ENCODE measurements at places on chromosomes 1 and 21. TPM values are rescaled to one million over a fixed set of nuclear protein-coding genes. Genes with fewer than 3 reads are reported as not detected.

Gene NLRP3
- total RNA-seq: 0.61 TPM

Gene ST6GALNAC3
- 1.9 TPM for total RNA-seq

Gene FLG2
- total RNA-seq: not detected

Gene EDARADD
- total RNA-seq: 0.51 TPM

Gene MYOG
- total RNA-seq: not detected

Gene PRMT6
- 12.6 TPM for total RNA-seq

Gene CAMK2N1
- 26.0 TPM for total RNA-seq

Gene IGFN1
- total RNA-seq: 0.11 TPM

DNA sequence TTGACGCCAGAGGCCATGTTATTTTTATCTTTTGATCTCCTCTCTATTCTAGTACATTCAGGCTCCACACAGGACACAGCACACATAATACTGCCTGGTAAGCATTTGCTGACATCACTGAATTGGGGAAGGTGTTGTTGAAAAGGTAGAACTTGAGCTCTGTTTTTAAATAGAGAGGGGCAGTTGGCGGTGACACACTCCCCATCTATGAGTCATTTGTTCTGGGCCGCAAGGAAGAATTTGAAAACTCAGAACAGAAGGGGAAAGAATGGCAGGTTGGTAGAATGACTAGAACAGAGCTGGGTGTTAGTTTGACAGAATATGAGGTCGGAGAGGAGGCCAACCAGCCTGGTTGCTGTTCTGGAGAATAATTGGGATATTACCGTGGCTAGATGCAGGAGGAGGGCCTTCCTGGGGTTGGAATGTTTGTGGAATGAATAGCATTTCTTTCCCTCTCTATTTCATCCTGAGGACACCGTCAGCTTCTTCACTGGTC is 52.1 kb upstream of the ERRFI1 start:
- no peaks in the 10 kb centered on the region for H3K27me3 ChIP-seq
- H3K27ac ChIP-seq: peak overlapping the region; percentile 14
- no peak overlapping the region for H3K4me3 ChIP-seq
- peaks cover 15% of the 10 kb centered on the region for H3K4me1 ChIP-seq
- DNase-seq: no peak

GRCh38 chr1:119430486-119430885 is 15.5 kb downstream of the HSD3B2 start:
- H3K27me3 ChIP-seq: no peaks in the 10 kb centered on the region
- H3K4me3 ChIP-seq: no peak overlapping the region

DNA sequence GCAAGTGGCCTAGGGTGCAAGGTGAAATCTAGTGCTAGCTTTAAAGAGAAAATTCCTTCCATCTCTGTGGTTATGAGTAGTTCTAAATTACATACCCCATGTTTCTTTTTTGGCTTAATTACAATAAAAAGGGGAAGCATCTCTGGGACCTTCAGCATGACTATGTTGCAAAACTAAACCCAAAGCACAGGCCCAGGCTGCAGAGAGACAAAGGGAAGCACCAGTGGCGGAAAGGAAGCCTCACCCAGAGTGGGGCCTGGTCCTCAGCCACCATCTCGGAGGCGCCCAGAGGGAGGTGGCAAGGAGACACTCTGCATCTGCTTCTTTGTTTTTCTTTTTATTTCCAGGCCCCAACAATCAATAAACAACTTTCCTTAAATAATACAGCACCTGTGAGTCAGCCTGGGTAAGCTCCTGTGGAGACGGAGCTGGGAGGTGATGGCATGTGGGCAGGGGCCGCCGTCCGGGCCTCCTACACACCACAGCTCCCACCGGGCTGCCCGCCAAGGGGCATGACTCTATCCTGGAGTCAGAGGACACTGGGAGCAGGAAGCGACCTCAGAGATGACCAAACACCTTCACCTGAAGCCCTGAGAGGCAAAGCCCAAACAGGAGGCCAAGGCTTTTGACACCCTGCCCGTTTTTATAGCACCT is 21.7 kb downstream of the ITPKB start:
- H3K27ac ChIP-seq: no peak overlapping the region
- H3K36me3 ChIP-seq: no peaks in the 10 kb centered on the region
- H3K4me3 ChIP-seq: no peak overlapping the region
- no peak for DNase-seq
- no peaks in the 10 kb centered on the region for H3K27me3 ChIP-seq

DNA sequence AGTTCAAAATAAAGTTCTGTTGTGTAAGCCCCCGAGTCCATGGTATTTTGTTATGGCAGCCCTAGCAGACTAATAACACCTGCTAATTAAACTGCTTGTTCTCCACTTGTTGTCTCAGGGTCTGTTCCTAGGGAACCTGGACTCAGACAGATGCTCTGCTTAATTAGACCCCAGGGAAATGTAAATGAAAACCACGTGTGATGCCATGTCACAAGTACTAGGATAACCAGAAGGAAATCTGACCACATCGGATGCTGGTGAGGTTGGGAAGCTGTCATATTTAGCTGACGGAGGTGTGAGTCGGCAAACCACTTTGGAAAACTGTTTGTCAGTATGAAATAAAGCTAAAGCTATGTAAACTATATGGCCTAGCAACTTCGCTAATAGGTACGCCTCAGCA is 19.6 kb downstream of the EDN2 start:
- no peaks in the 10 kb centered on the region for H3K4me1 ChIP-seq
- H3K4me3 ChIP-seq: no peak overlapping the region
- H3K27ac ChIP-seq: no peak overlapping the region

DNA sequence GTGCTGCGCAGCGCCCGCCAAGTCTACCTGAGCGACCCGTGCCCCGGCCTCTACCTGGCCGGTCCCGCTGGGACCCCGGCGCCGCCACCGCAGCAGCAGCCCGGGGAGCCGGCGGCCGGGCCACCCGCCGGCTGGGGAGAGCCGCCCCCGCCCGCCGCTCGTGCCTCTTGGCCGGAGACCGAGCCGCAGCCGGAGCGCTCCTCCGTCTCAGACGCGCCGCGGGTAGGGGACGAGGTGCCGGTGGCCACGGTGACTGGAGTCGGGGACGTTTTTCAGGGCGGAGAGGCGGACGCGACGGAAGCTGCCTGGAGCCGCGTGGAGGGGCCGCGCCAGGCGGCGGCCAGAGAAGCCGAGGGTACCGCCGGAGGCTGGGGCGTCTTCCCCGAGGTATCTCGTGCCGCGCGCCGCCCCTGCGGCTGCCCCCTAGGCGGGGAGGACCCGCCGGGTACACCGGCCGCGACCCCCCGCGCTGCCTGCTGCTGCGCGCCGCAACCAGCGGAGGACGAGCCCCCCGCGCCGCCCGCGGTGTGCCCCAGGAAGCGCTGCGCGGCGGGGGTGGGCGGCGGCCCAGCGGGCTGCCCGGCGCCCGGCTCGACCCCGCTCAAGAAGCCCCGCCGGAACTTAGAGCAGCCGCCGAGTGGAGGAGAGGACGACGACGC is 646 bp downstream of the IER5 start:
- H3K27me3 ChIP-seq: no peaks in the 10 kb centered on the region
- peak; percentile 55 for DNase-seq
- H3K4me1 ChIP-seq: no peaks in the 10 kb centered on the region
- H3K4me3 ChIP-seq: peak overlapping the region; percentile 74
- peak overlapping the region; percentile 53 for H3K27ac ChIP-seq
- H3K36me3 ChIP-seq: no peaks in the 10 kb centered on the region

- no peaks in the 10 kb centered on the region for H3K4me1 ChIP-seq
- no peak for DNase-seq
- H3K27me3 ChIP-seq: no peaks in the 10 kb centered on the region
- no peak overlapping the region for H3K27ac ChIP-seq
Observed at GRCh38 chr1:236823559-236823958, 28.5 kb downstream of the MTR start.

DNA sequence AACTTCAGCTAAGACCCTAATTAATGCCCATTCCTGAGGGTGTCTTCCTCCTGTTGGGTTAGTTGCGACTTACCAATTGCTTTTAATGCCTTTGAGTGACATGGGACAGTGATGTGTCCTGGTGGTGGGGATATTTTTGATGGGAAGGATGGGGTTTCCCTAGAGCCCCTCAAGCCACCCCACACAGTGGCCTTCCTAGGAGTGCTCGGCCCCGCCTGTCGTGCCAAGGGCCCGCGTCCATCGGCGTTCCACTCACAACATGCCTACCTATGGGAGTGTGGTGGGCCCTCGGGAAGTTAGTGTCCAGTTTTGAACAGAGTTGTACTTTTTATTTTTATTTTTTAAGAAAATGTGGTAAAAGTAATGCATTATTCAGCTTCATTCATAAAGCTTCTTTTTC is 50.1 kb upstream of the TSPAN2 start:
- peaks cover 3% of the 10 kb centered on the region for H3K4me1 ChIP-seq
- H3K4me3 ChIP-seq: no peak overlapping the region
- H3K27me3 ChIP-seq: no peaks in the 10 kb centered on the region
- no peaks in the 10 kb centered on the region for H3K36me3 ChIP-seq
- no peak overlapping the region for H3K27ac ChIP-seq
- DNase-seq: no peak

DNA sequence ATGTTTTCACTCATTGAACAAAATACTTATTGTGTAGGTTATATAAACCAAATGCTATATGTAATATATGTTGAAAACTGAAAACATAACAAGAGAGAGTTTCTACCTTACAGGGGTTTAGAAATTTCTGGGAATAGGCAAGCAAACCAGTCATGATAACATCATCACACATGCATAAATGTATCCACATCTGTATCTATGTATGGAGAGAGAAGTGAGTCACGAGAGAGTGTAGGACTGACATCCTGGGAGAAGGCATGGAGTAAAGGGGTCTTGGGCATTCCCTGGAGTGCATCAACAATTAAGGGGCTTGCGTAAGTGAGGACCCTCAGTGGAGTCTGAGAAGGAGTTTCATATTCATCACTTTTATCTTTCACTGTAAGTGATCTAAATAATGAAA is 65.5 kb downstream of the PCNX2 start:
- no peaks in the 10 kb centered on the region for H3K4me1 ChIP-seq
- H3K27me3 ChIP-seq: no peaks in the 10 kb centered on the region
- DNase-seq: no peak
- H3K36me3 ChIP-seq: no peaks in the 10 kb centered on the region
- no peak overlapping the region for H3K4me3 ChIP-seq

DNA sequence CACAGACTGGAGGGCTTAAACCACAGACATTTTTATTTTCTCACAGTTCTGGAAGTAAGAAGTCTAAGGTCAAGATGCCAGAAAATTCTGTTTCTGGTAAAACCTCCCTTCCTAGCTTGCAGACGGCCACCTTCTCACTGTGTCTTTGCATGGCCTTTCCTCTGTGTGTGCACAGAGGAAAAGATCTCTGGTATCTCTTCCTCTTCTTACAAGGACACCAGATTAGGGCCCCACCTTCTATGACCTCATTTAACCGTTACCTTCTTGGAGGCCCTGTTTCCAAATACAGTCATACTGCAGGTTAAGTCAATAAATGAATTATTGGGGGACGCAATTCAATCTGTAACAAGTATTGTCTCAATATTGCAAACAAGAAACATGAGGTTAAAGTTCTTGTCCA is 63.0 kb upstream of the PRDX6 start:
- no peak overlapping the region for H3K4me3 ChIP-seq
- peaks cover 6% of the 10 kb centered on the region for H3K4me1 ChIP-seq
- DNase-seq: no peak
- H3K27ac ChIP-seq: no peak overlapping the region

- no peaks in the 10 kb centered on the region for H3K36me3 ChIP-seq
- H3K27ac ChIP-seq: no peak overlapping the region
- H3K4me3 ChIP-seq: no peak overlapping the region
- H3K27me3 ChIP-seq: no peaks in the 10 kb centered on the region
- no peaks in the 10 kb centered on the region for H3K4me1 ChIP-seq
Observed at GRCh38 chr1:245396615-245397014, 241.8 kb downstream of the KIF26B start.

DNA sequence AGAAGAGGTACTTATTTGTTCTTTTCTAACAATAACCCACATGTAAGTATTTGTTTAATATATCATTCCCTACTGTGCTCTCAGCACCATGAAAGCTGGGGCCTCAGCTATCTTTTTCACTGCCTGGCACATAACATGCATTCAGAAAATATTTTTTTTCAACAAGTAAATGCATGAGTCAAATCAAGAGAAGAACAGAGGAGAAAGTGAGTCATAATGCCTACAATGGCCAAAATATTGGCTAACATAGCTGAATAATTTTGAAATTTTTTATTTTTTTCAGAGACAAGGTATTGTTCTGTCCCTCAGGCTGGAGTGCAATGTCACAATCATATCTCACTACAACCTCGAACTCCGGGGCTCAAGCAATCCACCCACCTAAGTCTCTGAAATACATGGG is 252.2 kb upstream of the ADAMTS5 start:
- H3K36me3 ChIP-seq: no peaks in the 10 kb centered on the region
- no peak overlapping the region for H3K4me3 ChIP-seq
- H3K27ac ChIP-seq: no peak overlapping the region
- H3K4me1 ChIP-seq: no peaks in the 10 kb centered on the region
- no peaks in the 10 kb centered on the region for H3K27me3 ChIP-seq

DNA sequence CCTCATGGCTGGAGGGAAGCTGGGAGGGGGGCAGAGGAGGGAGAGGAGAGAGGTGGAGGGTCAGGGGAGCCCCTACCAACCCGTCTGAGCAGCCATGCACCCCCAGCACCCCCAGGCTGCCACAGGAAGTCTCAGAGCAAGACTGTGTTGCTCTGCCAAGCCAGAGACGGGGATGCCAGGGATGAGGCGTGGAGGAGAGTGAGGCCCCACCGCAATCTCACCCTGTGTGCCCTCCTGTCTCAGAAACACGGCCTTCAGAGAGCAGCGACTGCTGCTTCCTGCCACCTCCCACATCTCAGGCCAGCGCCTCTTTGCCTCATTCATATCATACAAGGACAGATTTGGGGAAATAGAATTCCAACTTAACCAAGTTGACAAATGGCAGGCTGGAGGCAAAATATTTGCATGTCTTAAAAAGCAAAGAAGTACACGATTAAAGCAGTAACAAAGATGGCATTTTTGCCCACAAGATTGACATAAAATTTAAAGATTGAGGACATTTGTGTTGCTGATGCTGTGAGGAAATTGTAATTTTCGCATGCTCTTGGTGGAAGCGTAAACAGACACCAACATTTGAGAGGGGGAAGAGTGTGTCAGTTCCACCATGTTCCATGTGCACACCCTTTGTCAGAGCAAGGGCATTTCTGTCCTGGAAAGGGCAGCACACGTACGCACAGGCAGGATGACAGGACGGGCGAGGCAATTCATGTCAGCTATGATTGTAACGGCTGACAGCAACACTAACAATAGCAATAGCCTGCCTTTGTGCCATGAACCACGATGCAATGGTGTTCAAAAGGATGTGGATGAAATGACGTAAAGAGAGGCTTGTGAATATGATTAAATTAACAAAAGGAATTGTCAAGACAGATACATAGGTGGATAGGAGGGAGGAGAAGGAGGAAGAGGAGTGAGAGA is 59.0 kb upstream of the BACE2 start:
- H3K27me3 ChIP-seq: no peaks in the 10 kb centered on the region
- H3K36me3 ChIP-seq: no peaks in the 10 kb centered on the region
- no peak for DNase-seq
- no peak overlapping the region for H3K4me3 ChIP-seq
- H3K4me1 ChIP-seq: no peaks in the 10 kb centered on the region
- H3K27ac ChIP-seq: no peak overlapping the region

GRCh38 chr21:24298040-24298439 is 1309.2 kb downstream of the MRPL39 start:
- no peak overlapping the region for H3K27ac ChIP-seq
- DNase-seq: no peak
- H3K4me3 ChIP-seq: no peak overlapping the region
- H3K4me1 ChIP-seq: no peaks in the 10 kb centered on the region
- no peaks in the 10 kb centered on the region for H3K27me3 ChIP-seq

GRCh38 chr1:54986533-54986932 is 6.1 kb downstream of the TMEM61 start:
- H3K4me3 ChIP-seq: no peak overlapping the region
- H3K27me3 ChIP-seq: no peaks in the 10 kb centered on the region
- no peaks in the 10 kb centered on the region for H3K36me3 ChIP-seq
- DNase-seq: no peak
- no peak overlapping the region for H3K27ac ChIP-seq
